ENCODE measurements at places on chromosomes 12 and 14.

- DNase-seq, result no peak
Observed at GRCh38 chr14:95609398-95609990, 74.6 kb downstream of the GLRX5 start.

DNA sequence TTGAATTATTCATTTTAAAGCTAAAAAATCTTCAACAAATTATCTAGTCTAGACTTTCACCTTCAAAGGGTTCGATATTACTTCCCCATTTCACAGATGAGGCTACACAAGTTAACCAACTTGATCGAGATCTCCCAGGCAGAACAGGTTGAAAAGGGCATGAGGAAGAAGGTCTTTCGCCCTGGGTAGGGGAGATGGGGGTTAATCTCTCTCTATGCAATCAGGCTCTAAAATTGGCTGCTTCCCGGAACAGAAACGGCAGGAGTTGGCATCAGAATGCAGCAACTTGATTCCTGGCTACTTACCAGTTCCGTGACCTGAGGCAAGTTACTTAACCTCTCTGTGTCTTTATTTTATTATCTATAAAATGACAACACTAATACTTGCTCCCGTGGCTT lies 2.4 kb upstream of the CISTR start:
- DNase-seq, result no peak

DNA sequence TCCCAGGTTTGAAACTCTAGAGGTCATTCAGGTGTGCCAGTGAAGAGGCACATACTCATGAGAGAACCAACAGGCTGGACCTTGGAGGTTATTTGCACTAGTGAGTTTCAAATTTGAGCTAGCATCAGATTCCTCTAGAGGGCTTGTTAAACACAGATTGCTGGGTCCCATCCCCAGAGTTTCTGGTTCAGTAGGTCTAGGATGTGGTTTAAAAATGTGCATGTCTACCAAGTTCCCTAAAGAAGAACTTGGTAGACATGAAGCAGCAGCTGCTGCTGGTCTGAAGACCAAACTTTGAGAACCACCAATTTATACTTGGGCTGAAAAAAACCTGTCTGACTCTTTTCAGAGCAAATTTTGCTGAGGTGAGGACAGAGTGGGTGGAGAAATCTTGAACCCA lies 61.7 kb downstream of the SUSD6 start:
- DNase-seq, result no peak

- no peak for DNase-seq
Observed at GRCh38 chr14:30266290-30266689, 292.7 kb upstream of the G2E3 start.

DNA sequence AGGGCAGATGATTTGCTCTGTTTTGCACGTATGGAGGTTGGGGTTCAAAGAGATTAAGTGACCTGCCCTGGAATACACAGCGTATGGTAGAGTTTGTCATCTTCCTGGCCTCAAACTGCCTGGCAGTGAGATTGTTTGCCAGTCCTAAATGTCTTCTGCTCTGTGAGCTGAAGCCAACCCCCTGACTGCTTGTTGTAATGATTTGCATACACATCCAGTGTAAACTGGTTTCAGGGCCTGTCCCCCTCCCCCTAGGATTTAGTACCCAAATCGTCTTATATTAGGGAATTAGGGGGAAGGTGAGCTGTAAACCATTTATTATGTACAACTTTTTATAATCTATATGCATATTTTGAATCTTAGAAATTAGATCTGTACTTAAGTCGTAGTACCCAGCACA lies 38.4 kb downstream of the AKAP3 start:
- DNase-seq, result no peak

GRCh38 chr14:72640911-72641485 lies 252.9 kb downstream of the DPF3 start:
- DNase-seq, result no peak

DNA sequence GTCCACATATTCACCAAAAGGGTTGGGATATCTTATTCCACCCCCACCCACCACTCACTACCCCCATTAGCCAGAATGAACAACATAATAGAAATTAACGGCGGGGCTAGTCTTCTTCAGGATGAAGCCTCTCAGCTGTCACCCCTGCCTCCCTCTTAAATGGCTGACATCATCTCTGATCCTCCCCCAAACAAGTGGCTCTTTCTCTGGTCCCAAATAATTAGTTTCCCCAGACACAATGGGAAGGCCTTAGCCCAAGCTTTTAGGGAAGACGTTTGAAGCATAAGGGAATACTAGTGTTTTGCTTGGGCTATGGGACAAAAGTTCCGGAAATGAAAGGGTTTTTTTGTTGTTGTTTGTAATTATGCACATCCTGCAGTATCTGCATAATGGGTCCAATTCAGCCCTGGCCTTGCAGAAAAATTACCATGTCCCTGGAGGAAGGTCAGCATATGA lies 13.8 kb downstream of the STON2 start:
- DNase-seq, result no peak

DNA sequence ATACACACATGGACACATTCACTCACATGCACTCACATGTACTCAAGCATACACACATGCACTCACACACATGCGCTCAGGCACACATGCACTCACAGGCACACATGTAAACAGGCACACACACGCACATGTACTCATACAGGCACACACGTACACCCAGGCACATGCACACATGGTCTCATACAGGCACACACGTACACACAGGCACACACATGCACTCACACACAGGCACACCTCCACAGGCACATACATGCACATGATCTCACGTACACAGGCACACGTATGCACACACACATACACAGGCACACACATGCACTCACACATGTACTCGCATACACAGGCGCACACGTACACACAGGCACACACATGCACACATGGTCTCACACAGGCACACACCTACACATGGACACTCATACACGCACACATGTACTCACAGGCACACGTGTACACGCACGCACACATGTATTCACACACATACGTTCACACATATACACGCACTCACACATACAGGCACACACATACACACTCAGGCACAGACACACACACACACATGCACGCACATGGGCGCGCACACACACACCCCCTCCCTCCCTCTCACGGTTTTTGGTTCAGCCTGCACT lies 138.9 kb downstream of the CACNA1C start:
- DNase-seq, result no peak

- DNase-seq, result no peak
Observed at GRCh38 chr14:89089330-89089729, 264.9 kb downstream of the TTC8 start.

DNA sequence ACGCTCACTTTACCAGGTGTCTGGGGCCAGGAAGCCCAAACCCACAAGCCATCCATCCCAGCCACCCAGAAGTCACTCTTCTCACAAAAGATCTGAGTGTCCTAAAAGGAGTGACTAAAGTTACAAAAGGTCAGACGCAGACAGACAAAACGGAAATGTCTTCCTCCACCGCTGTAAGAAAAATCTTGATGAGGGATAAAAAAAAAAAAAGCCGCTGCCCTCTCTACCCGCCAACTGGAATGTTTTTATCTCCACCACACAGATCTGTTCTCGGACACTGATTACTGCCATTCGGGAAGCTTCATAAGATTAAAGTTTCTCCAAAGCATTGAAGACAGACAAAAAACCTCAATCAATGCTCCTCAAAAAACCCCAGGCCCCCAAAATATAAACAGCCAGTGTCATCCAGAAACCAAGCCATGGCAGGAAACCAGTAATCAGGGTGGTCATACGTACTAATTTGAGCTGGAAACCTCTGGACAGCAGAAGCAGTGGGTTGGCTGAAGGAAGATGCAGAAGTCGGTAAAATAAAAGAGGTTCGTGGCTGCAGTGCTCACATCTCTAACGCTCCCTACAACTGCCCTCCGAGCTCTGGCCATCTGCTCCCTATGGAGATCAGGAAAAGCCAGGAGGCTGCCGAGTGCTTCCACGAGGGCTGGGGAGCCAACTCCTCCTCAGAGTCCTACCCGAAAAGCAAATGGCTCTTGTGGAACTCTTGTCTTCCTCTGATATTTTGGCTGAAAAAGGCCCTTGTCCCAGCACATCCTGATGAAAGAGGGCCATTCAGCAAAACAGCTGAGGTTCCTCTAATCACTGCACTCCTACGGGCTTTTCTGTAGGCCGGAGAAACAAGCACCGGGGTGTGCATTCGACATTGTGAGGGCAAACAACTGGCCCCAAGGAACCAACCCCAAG lies 30.3 kb downstream of the SSH1 start:
- DNase-seq, result no peak

- no peak for DNase-seq
Observed at GRCh38 chr12:25503666-25504065, 49.4 kb downstream of the LMNTD1 start.

- no peak for DNase-seq
Observed at GRCh38 chr14:75184492-75184891, 8.1 kb upstream of the TMED10 start.

- DNase-seq, result no peak
Observed at GRCh38 chr14:24054646-24055045, 2.8 kb downstream of the CARMIL3 start.

DNA sequence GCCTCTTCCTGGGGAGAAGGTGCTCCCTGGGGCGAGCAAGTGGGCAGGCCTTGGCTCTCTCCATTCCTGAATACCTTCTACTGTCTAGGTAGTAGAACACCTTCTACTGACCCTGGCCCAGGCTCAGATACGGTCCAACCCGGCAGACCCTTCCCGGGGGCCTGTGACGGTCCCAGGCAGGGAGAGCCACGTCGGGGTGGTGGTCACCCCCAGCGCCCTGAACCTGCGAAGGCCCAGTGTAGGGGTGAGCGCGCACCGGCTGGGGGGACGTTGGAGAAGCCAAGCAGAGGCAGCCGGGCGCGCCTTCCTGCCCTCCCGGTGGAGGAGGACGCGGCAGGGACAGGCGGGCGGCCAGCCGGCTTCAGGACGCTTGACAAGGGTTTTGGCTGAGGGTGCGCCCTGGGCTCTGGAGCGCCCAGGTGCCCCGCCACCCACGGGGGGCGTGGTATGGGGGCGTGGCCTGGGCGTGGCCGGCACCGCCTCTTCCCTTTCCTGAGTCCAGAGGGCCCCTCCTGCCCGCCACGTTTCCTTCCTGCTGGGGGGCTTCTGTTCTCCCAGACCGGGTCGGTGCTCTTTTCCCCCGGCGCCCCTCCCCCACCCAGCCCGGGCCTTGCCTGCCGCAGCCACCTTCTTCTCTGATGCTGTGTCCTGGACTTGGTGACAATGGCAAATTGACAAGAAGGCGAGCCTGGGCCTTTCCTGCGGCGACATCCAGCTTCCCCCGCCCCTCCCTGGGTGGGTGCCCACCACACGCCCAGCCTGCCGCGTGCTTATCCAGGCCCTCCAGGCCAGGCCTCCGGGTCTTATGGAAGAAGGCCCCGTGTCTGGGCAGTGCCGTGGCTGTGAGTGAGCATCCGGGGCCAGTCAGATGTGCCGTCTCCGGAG lies 24.5 kb upstream of the PPP1R13B start:
- DNase-seq, result peak; percentile 67

GRCh38 chr12:126667339-126667738 lies 1599.6 kb upstream of the TMEM132C start:
- DNase-seq, result no peak

DNA sequence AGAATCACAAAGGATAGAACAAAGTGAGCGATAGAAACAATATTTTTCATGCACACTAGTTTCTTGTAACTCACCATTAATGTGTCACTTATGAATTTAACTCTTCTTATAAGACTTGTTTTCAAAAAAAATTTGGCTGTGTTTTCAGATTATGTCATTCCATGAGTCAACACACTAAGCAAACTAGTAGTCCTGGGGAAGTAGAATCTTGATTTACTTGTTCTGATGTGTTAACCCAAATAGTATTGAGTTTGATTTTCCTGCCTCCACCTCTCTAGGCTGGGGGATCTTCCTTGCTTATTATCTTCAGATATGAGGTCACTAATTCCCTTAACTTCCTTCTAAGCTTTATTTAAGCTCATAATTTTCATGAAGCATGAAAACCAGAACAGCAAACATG lies 151.0 kb upstream of the SEL1L start:
- DNase-seq, result no peak

DNA sequence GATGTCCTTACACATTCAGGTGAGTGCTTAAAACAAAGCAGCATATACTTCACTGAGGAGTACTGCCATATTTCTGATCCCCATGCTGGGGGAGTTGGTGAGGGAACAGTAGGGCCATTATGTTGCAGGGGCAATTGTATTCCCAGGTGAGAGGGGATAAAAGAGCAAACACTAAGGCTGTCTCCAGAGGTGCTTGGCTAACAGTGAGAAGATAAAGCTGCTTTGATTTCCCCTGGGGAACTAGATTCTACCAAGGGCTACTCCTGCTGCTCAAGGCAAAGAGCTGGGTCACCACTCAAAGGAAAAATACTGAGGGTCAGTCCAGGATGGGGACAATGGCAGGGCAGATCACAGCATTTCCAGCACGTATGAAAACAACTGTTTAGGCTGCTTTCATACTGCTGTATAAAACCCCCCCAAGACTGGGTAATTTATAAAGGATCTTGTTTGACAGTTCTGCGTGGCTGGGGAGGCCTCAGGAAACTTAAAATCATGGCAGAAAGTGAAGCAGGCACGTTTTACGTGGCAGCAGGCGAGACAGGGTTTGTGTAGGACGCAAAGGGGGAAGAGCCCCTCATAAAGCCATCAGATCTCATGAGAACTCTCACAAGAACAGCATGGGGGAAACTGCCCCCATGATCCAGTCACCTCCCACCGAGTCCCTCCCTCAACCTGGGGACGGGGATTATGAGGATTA lies 47.8 kb upstream of the OR5AU1 start:
- DNase-seq, result no peak

- DNase-seq, result no peak
Observed at GRCh38 chr14:103089386-103090335, 4.9 kb upstream of the EXOC3L4 start.

GRCh38 chr12:92769124-92769901 lies 66.5 kb downstream of the PLEKHG7 start:
- DNase-seq, result no peak

DNA sequence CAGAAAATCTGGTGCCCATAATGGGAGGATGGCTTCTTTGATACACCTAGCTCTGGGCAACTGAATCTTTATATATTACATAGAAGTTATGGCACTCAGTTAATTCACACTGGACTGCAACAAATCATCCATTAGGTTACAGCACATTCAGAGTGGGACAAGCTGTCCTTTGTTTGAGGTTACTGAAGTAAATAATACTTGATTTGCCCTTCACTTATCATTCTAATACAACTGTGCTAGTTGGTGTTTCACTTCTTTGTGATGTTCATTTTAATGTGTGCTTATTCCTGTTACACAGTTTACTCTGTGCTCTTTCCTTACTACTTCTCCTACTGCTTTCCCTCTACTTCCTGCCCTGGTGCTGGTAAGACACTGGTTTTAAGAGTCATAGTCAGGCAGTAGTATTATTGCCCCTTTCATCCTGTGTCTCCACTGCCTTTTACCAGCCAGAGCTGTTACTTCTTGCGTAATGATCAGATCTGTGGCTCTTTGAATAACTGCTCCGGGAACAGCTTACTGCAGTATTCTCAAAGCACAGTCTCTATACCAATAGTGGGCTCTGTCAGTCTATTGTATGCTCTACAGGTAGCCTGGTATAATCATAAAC lies 36.4 kb upstream of the GXYLT1 start:
- no peak for DNase-seq

- no peak for DNase-seq
Observed at GRCh38 chr12:22536346-22536945, 7.9 kb downstream of the C2CD5 start.

Measured in stimulated activated CD4-positive, alpha-beta T cell treated with anti-CD3 and anti-CD28 coated beads, Interleukin-1b, Interleukin-23, amount 100 ng/mL, for 1 hour (primary cell).